ENCODE measurements at places on chromosomes 16 and 17.

DNA sequence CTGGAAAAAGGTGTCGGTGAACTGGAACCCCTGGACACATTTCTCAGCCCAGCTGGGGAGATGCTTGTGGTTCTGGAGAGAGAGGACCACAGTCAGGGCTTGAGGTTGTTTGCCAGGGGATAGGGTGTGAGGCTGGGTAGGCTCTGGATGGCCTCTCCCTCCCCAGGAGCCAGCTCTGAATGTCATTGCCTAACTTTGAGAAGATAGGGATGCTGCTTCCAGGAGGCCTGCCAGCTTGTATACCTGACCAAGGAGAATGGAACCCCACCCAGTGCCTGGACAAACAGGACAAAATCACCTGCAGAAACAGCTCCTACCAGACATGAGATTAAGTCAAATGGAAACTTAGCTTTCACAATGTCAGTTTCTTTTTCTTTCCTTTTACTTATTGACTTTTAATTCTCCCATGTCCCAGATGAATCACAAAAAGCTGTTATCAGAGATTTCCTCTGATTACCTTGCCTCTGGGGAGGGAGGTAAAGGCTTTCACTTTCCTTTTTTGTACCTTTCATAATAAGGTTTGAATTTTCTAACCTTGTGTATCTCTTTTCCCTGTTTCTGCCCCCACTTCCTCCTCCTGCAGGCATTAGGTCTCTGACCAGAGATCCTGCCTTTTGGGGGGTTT lies 29.8 kb upstream of the PLLP start:
- no peak for DNase-seq

DNA sequence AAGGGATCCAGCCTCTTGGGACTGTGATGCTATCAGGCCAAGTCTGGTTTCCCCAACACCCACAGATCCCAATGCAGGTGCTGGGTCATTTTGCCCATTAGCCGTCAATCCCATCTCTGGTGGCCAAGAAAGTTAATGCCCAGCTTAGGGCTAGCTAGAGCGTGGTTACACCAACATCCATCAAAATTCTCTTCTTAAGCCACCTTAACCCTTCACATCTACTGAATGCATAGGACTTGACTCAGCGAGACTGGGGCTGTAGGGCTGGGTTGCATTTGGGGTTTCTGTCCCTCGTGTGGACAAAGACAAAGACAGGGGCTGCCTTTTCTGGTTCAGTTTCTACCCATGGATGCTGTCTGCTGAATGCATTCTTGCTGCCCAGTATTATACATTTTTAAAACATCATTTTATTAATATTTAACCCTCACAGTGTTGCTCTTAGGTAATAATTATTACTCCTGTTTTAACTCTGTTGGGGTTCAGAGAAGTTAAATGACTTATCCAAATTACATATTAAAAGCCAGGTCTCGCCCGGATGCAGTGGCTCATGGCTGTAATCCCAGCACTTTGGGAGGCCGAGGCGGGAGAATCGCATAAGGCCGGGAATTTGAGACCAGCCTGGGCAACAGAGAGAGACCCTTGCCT lies 141.1 kb upstream of the NOL11 start:
- DNase-seq = no peak

- no peak for DNase-seq
These were observed 20.7 kb downstream of the ACSF3 start for GRCh38 chr16:89114159-89114981.

- DNase-seq = no peak
These were observed 51.6 kb downstream of the PRKCA start for GRCh38 chr17:66353937-66354401.

GRCh38 chr17:10229181-10229580 lies 30.8 kb upstream of the GAS7 start:
- no peak for DNase-seq

GRCh38 chr17:55172612-55173011 lies 92.1 kb upstream of the HLF start:
- DNase-seq = no peak

- no peak for DNase-seq
These were observed 68.2 kb downstream of the USP32 start for GRCh38 chr17:60323754-60324153.

- DNase-seq = no peak
These were observed 46.1 kb downstream of the CHCT1 start for GRCh38 chr17:60468371-60468770.

GRCh38 chr17:58530655-58531054 lies 16.2 kb upstream of the MTMR4 start:
- DNase-seq = no peak

DNA sequence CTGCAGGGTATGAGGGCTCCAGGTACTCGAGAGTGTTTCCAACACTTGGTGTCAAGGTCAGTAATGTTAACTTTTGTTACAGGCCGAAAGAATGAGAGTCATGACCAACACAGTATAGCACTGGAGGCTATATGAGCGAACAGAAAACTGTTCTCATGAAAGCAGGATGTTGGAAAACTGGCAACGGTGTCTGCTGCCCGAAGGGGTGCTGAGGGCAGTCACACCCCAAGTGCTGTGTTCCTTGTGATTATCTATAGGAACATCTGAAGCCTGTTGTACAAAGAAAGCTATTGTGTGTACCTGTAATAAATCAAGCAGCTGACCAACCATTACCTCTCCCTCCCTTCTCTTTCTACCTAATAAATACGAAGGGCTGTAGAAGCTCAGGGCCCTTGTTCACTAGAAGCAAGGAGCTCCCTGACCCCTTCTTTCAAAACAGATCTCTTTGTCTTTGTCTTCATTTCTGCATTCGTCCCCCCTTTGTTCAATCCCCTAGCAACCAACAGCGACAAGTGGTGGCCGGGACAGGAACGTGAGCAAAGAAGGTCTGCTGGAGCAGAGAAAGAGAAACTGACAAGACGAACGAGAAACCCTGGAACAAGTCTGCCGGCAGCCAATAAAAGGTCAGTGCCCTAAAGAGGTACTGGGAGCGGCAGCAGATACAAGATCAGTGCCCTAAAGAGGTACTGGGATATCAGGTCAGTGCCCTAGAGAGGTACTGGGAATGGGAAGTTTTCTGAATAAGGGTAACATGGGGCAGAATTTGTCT lies 7.6 kb downstream of the CD300LD start:
- DNase-seq = no peak

GRCh38 chr16:81748476-81749198 lies 30.5 kb upstream of the PLCG2 start:
- no peak for DNase-seq

GRCh38 chr17:38628441-38628840 lies 22.7 kb upstream of the SRCIN1 start:
- no peak for DNase-seq

- no peak for DNase-seq
These were observed 13.2 kb upstream of the COTL1 start for GRCh38 chr16:84631153-84631466.

GRCh38 chr17:56639517-56639916 lies 46.0 kb downstream of the NOG start:
- DNase-seq = no peak

- no peak for DNase-seq
These were observed 17.1 kb upstream of the CORO1A start for GRCh38 chr16:30166202-30166902.

DNA sequence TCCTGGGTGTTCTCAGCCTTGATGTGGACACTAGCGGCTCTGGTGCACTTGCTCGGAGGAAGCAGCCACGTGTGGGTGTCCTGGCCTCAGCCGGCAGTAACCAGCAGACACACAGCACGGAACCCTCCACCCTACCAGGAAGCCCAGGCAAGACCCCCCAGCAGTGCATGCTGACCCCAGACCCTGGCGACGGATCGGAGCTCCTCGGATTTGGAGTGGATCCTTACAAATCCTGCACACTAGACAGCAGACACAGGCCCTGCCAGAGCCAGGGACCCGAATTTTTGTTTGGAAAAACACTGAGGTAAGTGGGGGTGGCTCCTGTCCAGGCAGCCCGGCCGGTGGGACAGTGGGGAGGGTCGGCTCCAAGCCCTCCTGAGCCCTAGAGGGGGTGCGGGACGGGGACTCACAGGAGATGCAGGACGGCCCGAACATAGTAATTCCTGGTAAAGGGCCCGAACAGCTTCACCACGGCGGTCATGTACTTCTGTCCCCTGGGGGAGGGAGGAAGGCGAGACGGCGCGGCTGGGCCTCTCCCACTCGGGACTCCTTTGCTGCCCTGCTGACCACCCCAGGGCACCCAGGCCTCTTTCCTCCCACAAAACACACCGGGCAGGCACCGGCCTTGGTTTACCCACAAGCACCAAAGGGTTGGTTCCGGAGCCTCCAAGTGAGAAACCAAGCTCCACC lies 4.4 kb downstream of the CYBA start:
- DNase-seq = no peak

DNA sequence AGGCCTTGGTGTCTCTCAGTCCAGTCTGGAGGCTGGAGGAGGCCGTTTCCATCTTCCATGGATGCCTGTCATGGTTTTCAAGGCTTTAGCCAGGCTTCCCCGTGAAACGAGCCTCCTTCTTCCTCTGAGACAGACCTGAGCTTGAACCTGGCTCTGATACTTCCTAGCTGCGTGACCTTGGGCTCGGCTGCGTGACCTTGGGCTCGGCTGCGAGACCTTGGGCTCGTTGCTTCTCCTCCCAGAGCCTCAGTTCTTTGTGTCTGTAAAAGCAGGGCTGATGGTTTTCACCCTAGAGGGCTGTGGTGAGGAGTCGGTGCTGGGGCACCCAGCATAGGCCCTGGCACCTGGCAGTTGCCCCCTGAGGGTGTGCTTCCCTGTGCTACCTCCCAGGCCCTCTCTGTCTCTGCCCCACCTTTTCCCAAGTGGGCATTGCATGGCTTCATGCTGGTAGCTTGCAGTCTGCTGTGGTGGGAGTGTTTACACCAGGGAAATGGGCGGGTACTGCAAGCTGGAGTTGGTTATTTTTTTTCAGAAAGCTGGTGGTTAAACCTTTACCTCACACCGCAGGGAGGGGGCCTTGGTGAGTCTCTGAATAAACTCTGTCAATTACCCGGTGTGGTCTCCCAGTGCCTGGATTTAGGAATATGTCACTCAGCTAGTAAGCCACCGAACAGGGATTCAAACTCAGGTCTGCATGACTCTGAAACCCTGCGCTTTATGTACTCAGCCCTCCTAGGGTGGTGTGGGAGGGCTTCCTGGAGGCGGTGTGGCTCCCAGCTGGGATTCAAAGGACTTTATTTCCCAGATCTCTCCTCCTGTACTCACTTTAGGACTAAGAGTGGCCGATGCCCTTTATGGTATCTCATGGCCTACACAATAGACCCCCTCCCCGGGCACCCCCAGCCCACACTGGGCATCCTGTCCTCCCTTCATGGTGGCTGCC lies 129.0 kb upstream of the CIBAR2 start:
- DNase-seq = no peak

DNA sequence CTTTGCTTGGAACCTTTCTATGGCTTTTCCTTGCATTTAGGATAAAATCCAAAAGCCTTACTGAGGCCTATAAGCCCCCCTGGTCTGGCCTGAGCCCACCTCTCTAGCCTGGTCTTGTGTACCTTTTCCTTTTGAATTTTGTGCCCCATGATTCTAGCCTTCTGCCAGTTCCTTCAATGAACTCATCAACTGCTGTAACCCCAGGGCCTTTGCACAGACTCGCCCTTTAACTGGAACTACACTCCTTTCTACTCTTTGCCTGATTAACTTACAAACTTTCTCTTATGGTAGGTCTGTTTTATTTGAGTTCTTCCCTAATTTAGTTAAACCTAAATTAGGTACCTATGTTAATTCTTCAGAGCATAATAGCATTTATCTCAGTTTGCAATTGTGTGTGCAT lies 24.2 kb downstream of the GJD3 start:
- no peak for DNase-seq

GRCh38 chr16:65394281-65394680 lies 272.4 kb upstream of the CDH11 start:
- no peak for DNase-seq

DNA sequence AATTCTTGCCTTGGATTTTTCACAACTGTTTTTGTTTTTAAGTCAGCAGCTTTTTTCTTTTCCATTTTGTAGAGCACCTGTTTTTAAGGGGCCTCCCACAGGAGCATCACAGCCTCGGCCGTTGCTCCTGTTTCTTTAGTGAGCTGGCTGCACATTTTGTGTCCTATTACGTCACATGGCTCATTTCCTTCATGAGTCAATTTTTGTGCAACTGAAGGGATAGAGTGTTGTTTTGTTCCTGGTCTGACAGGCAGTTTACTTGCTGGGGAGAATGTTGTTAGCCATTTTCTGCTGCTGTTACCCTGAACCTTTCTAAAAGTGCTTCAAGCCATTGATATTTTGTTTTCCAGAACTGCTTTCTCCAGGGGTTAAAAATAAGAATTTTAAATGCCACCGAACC lies 45.0 kb upstream of the CRISPLD2 start:
- DNase-seq = no peak

GRCh38 chr16:88328313-88328980 lies 54.3 kb upstream of the ZNF469 start:
- DNase-seq = no peak
